ENCODE measurements at places on chromosomes 2 and 18. TPM values are rescaled to one million over a fixed set of nuclear protein-coding genes. Genes with fewer than 3 reads are reported as not detected.

The OXER1 gene
- 3.7 TPM for total RNA-seq

The OTOS gene
- total RNA-seq, result not detected

The ALPI gene
- total RNA-seq, result 1.0 TPM

The STAT4 gene
- total RNA-seq, result 4.8 TPM

The REV1 gene
- total RNA-seq, result 28.7 TPM

DNA sequence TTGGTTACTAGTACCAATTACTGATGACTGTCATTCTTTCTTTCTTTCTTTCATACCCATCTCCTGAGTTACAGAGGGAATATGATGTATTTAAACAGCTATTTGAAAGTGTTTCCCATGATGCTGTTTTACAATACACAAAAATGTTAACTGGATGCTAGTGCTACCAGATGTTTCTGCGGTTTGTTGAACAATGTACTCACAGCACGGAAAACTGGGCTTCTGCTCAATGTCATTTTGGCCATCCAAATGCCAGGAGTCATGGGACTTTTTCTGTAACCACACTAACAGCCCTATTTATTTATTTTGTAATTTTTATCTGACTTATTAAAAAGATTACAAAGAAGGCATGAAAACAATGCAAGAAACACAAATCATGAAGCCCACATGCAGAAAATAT is 313.8 kb downstream of the RIT2 start:
- no peak for DNase-seq

- DNase-seq, result no peak
These were observed 1411.6 kb upstream of the CDH2 start for GRCh38 chr18:29588446-29589100.

DNA sequence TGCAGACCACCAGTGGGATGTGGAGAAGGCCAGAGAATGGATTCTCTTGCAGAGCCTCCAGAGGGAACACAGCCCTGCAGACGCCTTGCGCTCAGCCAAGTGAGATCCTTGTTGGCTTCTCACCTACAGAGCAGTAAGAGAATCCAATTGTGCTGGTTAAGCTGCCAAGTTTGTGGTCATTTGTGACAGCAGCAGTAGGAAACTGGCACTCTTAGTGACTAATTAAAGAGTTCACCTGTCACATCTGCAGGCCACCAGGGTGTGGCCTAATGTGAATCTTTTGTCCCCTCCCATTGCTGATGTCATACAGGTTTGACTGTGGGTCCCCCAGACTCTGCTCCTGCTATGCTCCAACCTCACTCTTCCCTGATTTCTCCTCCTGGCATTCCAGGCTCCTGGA is 235.9 kb downstream of the TFCP2L1 start:
- no peak for DNase-seq

DNA sequence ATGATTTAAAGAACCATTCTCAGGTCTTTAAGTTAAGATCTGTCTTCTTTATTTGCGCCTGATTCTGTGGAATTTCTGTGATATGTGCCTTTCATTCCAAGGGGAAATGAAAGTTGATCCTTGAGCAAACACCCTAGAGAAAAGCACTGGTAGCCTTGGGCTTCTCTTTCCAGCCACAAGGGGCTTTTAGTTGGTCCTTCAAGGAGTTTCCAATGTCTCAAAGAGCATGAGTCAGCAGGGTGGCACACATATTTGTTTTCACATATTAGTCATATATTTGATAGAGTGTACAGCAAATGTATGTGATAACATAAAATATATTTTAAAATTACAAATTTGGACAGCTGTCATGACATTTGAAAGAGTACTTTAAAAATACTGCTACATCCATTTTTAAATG is 339.5 kb downstream of the TXNL1 start:
- DNase-seq, result no peak

- peak; percentile 62 for DNase-seq
These were observed at the start of gene KCNE4 for GRCh38 chr2:223051693-223052289. TSS of gene KCNE4 (plus strand) at chr2:223052190. CDS start at chr2:223052831, 641 bp downstream.

- DNase-seq, result peak; percentile 59
These were observed 10.7 kb upstream of the FAHD2A start for GRCh38 chr2:95391641-95392310.

GRCh38 chr2:158878003-158878402 is 82.9 kb downstream of the DAPL1 start:
- DNase-seq, result no peak

- no peak for DNase-seq
These were observed 316.4 kb downstream of the AGAP1 start for GRCh38 chr2:235810252-235810651.

- no peak for DNase-seq
These were observed 87.2 kb downstream of the LONRF2 start for GRCh38 chr2:100235098-100235497.

DNA sequence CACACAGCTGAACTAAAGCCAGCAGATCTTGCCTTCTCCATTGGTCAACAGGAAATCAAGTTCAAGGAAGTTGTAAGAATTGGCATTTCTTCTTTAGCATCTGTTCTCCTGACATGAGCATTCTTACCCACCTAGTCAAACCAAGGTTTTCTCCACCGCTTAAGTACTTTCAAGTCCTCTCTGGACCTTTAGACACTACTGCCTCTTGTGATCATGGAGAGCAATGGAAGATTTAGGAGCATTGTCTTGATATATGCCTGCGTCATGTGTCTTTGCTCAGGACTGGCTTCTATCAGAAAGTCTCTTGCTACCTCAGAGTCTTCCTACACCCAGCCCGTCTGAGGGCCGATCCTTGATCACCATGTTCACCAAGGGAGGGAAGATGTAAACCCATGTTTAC is 262.2 kb downstream of the PHLPP1 start:
- no peak for DNase-seq

Measured in mucosa of gallbladder (tissue), 1 donor.